ENCODE measurements at places on chromosomes 1 and 21.

GRCh38 chr1:116326486-116326885 lies 46.6 kb upstream of the ATP1A1 start:
- DNase-seq, result no peak

DNA sequence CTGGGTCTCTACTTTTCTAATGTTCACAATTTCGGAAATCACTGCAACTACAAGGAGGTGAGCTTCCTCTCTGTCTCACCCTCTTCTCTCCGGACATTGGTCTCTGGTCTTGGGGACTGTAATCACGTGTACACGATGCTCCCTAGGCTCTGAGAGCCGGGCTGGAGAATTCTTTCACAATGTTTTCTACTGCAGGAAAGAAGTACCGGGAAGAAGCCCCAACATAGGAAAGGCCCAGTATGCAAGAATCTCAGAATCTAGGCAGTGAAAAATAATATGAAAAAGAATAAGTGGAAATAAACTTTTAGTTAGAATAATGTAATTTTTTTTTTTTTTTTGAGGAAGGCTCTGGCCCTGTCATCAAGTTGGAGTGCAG lies 13.5 kb upstream of the HJV start:
- no peak for DNase-seq

- no peak for DNase-seq
Observed at GRCh38 chr1:27672750-27673112, 739 bp upstream of the IFI6 start.

DNA sequence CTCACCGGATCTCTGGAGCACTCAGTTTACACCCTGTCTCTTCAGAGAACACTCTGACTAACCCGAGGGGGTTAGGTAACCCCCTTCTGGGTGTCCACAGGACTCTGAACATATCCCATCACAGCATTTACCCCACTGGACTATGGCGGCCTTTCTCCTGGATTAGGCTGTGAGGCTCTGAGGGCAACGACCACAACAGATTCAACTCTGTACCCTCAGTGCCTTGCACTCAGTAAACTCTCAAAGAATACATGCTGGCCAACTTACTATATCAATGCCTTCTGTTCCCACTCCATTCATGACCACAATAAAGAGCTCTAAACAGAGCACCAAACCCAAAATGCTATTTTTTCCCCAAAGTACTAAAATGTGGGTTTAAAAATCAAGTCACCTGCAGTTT lies 5.4 kb downstream of the MECR start:
- DNase-seq, result no peak

- DNase-seq, result no peak
Observed at GRCh38 chr1:66368261-66368660, 165.7 kb upstream of the SGIP1 start.

Data from frontal cortex (tissue), 4 donors.